ENCODE measurements at places on chromosomes 6 and 20.

- no peak for DNase-seq
These were observed 32.1 kb upstream of the CENPW start for GRCh38 chr6:126307849-126308248.

DNA sequence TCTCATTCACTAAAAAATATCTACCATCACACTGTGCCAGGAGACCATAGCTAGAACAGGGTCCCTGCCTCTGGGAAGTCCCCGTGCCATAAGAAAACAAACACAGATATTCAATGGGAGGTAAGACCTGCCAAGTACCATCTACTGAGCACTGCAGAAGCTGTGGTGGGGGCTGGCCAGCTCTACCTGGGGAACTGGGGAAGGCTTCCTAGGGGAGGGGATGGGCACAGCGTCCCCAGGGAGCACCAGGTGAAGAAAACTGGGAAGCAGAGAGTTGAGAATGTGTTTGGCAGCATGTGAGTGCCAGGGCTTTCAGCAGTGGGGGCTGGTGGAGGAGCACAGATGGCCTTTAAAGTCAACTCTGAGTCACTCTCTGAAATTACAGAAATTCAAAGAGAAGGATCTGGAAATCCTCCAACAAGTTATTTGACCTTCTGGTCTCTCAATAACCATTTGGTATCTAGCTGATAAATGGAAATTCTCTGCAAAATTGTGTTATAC is 85.2 kb downstream of the SHLD1 start:
- no peak for DNase-seq

DNA sequence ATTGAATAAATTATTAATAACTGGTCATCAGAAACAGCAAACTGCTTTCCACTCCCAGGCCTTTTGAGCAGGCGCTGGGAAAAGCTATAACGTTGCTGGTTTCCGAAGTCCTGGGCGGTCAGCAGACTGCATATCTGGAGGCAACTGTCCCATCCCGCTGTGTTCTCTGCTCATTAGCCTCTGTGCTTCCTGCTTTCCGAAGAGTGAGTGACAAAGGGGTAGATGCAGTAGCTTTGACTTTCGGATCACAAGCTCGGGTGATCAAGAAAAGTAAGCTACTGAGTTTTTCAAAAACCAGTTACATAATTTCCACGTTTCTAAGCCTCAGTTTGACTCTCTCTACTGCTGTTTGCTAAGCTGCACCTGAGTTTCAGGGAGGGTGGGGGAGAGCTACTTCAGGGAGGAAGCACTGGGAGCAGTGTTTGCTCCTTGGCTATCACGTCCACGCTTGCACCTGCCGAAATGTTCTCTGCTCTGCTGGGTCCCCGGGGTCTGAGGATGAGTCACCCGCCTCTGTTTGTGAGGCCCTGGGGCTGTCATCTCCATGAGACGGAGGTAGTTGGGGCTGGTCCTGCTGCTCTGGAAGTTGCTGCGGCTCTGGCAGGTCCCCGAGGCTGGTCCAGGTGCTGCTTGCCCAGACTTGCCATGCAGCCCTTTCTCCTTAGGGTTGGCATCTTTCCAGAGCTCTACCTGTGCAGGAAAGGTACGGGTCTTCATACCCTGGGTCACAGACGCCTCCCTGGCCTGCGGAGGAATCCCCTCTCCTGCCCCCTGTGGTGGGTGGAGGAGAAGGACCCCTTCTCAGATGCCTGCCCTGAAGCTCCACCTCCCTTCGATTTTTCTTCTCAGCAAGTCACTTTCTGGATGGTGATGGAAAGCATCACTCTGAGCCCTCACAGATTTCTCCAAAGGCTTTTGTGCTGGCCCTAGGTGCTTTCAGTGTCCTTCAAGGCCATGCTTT is 220.0 kb downstream of the QKI start:
- DNase-seq, result no peak

GRCh38 chr6:89716532-89716931 is 78.0 kb upstream of the LYRM2 start:
- DNase-seq, result no peak

DNA sequence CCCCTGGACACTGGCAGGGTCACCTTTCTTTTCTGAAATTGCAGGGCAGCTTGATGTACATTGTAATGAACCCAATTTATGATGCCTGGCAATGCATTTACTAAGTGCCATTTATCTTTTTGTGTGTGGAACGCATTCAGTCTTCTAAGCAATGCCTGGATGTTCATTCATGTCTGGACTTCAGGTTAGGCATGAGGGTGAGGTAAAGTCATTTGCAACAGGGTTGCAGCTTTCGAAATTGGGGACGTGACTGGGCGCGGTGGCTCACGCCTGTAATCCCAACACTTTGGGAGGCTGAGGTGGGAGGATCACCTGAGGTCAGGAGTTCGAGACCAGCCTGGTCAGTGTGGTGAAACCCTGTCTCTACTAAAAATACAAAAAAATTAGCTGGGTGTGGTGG is 134.6 kb downstream of the SOX4 start:
- DNase-seq, result no peak

GRCh38 chr6:139882977-139883728 is 508.7 kb upstream of the CITED2 start:
- no peak for DNase-seq
